ENCODE measurements at places on chromosomes 6 and 20.

DNA sequence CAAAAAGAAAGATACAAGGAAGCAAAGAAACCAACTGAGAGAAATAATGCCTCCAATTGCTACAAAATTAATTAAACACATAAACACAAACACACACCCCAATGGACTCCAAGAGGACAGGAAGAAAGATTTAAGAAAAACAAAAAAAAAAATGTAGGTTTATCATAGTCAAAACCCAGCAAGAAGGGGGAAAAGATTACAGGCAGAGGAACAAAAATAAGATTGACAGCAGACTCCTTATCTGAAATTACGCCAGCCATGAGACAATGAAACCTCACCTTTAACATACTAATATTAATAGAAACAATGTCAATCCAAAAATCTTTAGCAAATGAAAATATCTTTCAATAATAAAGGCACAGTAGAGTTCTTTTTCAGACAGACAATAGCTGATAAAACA lies 155.8 kb downstream of the RNGTT start:
- no peak for DNase-seq

DNA sequence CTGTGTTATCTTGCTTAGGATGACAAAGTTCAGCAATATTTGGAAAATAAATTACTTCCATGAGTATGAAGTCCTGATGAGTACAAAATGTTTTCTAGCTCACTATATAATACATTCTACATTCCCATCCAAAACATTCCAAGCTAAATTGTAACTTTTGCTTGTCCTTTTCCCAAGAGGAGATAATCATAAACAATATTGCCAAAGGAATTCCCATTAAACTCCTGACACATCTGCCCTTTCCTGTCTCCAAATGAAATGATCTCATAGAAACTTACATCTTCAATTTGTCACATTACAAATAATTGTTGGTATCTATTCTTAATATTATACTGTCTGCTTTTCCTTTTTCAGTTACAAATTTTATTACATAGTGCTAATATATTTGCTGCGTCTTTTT lies 20.4 kb upstream of the SENP6 start:
- no peak for DNase-seq

- DNase-seq = no peak
These were observed 11.0 kb upstream of the COL10A1 start for GRCh38 chr6:116136933-116137340.

DNA sequence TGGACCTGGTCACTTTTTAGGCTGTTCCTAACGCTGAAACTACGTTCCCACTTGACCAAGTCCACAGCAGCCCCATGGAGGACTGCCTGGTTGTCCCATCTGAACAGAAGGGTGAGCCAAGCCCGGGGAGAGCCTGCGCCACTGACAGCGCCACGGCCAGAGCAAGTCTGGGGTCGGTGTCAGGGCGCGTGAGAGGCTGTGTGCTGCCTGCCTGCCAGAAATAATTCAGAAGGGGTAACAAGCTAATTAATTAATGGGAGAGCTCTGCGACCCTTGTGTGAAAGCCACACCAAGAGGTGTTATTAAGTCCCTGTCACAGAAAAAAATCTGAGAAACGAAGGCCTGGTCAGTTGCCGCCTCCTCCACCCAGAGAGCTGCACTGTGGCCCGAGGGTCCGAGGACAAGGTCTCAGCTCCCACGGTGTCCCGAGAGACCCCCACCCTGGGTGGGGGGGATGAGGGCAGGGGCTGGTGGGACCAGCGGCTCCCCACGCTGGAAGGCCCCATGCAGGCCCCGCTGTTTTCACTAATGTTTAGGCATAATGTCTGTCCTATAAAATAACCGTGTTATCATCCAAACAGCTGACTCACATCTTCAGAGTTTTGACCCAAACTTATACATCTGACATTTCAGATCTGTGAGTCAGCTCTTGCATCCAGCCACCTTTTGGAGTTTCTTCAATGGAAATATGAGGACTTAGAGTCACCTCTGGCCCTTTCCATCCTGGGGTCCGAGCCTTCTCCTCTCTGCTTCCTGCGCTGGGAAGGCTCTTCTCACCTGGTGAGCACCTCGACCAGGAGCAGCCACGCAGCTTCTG lies 58.5 kb downstream of the DLL1 start:
- no peak for DNase-seq

DNA sequence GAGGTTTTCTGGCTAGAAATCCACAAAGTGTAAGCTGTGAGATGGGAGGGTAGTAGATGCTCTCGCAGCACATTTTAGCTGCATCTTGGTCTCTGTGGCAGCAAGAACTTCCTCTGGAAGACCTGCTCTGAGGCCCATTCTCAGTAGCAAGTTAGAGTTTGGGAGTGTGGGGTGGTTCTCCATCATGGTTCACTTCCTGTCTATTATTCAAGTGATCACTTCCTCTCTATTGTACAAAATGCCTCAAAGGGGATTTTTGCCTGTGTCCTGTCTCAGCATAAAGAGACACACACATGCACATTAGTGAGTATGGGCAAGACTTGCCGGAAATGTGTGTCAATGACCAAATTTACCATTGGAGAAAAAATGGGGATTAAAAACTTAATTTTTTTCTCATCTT lies 42.5 kb downstream of the LYRM2 start:
- no peak for DNase-seq

DNA sequence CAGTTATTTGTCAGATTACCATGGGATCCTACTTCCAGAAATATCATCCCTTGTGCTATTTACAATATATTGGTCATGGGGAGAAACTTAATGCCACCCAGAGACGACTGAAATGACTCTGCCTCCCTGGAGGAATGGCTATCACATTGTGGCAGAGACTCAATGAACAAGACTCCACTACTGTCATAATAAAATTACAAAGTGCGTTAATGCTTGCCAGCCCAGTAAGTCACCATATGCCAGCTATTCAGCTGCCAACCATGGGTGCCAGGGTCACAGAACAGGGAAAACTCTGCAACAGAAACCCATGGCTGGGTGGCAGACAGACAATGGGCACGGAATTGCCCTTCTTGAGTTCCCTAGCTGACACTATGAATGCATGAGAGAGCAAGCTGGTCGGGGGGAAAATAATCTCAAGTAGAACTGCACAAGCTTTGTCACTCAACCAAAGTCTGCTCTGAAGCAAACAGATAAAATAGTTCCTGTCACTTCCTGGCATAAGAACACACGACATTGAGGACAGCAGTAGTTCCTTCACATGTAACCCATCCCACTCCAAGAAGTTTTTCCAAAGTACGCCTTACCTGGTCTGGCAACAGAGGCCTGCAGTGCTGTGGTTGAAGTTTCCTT lies 32.1 kb downstream of the TP53INP2 start:
- no peak for DNase-seq

- no peak for DNase-seq
These were observed 158.8 kb downstream of the DTNBP1 start for GRCh38 chr6:15504040-15504495.

DNA sequence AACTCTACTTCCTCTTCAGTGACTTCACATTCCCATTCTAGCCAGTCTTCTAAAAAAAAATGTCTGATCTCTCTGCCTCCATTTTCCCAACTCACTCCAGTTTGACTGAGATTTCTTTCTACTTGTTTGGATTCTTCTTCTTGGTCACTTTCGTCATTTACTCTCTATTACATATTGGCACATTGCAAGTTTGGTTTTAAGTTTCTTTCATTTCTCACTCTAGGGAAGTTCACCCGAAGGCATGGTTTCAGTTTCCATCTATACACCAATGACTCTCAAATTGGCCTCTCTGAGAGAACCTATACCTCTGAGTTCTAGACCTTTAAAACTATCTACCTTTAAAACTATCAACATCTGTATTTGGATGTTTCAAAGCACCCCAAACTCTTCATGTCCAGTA lies 51.3 kb downstream of the CD109 start:
- no peak for DNase-seq

DNA sequence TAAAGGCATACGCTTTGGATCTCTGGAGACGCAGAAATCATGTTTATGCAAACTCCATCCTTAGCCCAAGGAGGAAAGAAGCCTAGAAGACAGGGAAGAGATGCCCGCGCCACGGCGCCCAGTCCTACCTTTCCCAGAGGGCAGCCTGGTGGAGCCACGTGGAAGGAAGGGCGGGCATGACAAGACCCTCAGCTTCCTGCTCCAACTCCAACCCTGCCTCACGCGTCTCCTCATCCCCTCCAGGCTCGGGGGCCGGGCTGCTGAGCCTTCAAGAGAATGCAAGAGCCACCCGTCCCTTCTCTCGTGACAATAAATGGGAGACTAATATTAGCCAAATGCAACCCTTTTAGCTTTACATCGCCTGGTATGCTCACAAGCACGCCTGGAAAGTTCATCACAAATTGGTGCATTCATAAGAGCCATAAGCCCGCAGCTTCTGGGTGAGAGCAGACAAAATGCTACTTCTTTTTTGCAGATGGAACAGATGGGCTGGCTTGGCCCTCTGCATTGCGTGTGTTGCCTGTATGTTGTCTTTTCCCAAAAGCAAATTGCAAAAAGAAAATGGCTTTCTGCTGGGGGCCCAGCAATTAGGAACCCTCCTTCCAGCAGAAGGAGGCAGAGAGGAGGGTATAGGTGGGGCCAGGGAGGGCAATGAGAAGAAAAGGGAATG lies 8.2 kb upstream of the NTSR1 start:
- no peak for DNase-seq

- peak; percentile 74 for DNase-seq
These were observed 533 bp downstream of the OSTM1 start for GRCh38 chr6:108074057-108074358.

GRCh38 chr6:124870611-124871459 lies 91.4 kb upstream of the RNF217 start:
- DNase-seq = peak; percentile 15

- DNase-seq = peak; percentile 67
These were observed 152.9 kb downstream of the SOD2 start for GRCh38 chr6:159540152-159540551.

GRCh38 chr6:130037207-130037811 lies 18.9 kb downstream of the L3MBTL3 start:
- no peak for DNase-seq

DNA sequence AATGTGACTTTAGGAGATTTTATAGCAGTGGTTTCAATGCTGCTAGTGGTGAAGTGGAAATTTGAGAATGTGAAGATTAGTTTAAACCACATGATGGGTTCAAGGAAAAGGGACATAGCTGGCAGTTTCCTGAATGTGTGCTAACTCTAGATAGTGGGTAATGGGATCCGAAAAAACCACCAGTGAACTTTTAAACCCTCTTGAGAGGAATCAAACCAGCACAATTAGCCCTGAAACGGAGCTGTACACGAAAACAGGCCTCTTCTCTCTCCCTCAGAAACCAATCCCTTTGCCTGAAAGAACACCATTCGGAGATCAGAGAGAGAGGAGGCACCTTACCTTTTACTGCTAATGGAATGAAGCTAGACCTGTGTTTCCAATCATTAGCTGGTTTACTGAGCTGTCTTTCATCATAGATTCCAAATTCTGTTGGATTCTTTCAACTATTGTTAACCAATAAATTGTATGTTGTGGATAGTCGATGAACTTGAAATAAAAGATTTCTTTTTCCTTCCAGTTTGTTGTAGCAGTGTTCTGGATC lies 103.9 kb downstream of the AIG1 start:
- no peak for DNase-seq

DNA sequence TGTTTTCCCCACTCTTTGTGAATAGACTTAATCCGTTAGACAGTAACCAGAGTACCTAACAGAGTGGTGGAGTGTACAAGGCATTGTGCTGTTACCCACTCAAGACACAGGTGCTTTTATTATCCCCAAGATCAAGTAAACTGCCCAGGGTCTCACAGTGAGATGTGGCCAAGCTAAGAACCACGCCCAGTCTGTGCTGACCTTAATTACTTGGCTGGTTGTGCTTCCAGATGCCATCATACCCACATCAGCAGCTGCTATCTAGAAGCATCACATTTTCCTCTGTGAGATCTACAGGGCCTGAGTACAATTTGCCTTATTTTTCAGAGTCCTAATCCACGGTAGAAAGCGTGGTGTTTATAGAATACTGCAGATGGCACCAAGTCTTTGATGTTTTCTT lies 70.3 kb downstream of the GFRA4 start:
- no peak for DNase-seq

- peak; percentile 87 for DNase-seq
These were observed 21.4 kb upstream of the TRAM2 start for GRCh38 chr6:52598123-52598823.

DNA sequence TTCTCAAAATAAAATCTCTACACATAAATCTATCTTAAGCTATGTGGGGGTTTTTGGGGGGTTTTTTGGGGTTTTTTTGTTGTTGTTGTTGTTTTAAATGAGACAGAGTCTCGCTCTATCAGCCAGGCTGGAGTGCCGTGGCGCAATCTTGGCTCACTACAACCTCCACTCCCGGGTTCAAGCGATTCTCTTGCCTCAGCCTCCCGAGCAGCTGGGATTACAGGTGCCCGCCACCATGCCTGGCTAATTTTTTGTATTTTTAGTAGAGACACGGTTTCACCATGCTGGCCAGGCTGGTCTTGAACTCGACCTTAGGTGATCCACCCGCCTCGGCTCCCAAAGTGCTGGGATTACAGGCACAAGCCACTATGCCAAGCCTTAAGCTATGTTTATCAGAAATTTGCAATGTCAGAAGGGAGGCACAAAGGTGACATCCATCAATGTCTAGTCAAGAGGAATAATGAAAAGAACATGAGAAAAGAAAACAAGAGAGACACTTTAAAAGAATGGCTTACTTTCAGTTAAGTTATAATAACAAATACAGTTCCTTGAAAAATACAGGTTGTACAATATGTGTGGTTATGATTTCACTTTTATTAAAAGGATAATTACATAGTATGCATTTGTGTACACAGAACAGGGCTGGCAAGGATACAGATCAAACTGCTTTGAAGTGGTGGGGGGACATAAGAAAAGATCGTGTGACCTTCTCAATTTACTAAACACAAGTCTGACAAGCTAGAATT lies 28.6 kb downstream of the SLC23A2 start:
- no peak for DNase-seq

GRCh38 chr6:117555882-117556498 lies 46.3 kb downstream of the GOPC start:
- DNase-seq = peak; percentile 25

- DNase-seq = peak; percentile 73
These were observed 108.2 kb upstream of the GMDS start for GRCh38 chr6:2353412-2354137.

- no peak for DNase-seq
These were observed 1.3 kb downstream of the ATRN start for GRCh38 chr20:3472105-3472504.

DNA sequence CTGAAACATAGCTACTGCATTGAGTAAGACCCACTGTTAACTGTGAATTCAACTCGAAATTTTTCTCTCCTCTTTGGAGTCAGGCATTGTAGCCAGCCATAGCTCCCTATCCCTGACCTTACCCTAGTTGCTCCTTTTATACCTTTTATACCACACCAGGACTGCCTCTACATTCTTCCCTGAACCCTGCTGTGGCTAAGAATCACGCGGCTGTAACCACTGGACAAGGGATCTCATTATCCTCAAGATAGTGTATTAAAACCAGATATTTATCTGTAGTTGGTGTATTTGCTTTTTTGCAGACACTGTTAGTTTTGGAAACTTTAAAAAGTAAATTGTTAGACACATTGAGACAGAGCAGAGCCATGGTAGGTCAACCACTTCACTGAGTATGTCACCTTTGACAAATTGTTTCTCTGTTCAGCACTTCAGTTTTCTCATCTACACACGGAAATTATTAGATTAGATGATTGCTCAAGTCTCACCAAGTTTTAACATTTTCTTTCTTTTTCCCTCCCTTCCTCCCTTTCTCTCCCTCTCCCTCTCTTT lies 171.9 kb upstream of the PRND start:
- no peak for DNase-seq

- DNase-seq = no peak
These were observed 22.6 kb downstream of the UST start for GRCh38 chr6:148769304-148769968.
